ENCODE measurements at places on chromosomes 4 and X.

DNA sequence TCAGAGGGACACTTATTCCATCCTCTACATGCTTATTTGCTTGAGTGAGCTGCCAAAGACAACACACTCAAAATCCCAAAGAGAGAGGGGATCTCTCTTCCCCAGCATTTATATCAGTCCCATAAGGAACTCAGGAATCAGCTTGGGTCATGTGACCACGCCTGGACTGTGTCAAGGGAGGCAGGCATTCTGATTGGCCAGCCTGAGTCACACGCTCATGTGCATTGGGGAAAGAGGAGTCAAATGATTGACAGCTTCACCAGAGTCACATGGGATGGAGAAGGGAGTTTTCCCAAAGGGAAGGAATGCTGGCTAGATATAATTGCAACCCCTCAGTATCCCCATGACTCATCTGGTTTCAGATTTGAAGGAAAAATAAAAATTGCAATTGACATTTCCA is 49.0 kb downstream of the RWDD4 start:
- DNase-seq: no peak

DNA sequence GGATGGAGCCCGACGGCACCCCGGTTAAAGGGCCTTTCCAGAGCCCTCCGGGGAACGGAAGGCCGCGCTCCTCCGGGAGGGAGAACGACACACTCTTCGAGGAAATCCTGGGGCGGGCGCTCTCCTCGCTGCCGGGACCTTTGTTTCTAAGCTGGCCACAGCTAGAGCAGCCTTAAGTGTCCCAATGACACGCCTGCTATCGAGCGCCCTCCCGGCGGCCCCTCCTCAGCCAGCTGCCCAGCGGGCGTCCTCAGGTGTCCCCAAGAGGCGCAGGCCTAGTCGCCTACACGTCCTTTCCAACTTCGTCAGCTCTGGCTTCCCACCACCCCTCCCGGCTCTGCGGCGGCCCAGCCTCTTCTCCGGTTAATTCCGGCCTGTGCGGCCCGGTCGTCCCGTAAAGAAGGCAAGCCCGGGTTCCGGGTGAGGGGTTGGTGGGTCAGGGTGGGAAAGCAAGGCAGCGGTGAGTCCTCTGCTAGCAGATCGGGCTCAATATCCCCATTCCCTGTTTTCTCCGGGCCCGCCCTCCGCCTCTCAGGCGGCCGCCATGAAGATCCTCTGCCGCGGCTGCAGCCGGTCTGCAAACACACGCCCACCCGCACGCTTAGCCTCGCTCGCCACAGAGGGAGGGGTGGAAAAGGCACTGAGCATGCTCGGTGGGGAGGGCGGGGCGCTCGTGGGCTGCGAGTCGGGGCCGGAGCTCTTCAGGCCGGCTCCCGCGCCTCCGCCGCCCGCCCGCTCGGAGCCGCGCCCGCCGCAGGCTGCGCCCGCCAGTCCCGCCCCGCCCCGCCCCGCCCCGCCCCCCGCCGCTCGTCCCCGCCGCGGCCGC is at the start of gene RAP1GDS1:
TSS of gene RAP1GDS1 (plus strand) at position 806 of the 826 bp plus-strand sequence. CDS start 182 bp downstream, outside the sequence.
- DNase-seq: peak; percentile 83

DNA sequence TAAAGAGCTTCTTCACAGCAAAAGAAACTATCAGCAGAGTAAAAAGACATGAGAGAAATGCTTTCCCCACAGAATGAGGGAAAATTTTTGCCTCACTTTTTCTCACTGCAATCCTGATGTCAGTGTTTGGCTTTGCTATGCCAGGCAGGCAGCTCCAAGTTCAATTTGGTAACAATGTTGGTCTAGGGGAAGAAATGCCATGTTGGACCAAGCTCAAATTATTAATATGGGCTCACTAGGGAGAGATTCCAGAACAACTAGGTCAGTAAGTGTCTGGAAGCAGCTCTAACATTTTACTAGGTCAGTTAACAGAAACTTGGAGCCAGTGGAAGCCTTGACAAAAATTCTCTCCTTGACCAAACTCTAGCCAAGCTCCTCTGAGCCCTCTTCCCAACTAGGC is 95.4 kb downstream of the NAF1 start:
- DNase-seq: no peak

- DNase-seq: no peak
Observed at GRCh38 chr4:40785727-40786126, 36.0 kb downstream of the NSUN7 start.

- DNase-seq: no peak
Observed at GRCh38 chr4:32574803-32575202, 1854.6 kb downstream of the PCDH7 start.

GRCh38 chrX:30668581-30668980 is 15.4 kb downstream of the GK start:
- DNase-seq: no peak

DNA sequence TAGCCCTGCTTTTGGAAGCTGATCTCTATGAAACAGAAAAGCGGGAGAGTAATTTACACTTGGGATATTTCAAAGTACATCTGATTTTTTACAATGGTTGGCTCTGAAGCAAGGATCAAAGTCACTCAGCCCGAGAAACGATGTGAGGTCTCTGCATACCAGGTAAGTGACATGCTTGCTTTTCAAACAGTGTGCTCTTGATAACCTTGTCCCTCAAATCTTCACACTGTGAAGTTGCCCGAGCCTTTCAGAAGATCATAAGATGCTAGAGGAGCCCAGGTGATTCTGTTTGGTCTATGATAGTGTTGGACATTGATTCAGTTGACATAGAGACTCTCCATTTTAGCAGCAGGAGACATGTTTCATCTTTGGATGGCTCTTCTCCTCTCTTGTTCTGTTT is 47.1 kb upstream of the KLHL34 start:
- DNase-seq: no peak

GRCh38 chrX:150693725-150694574 is 754 bp downstream of the MTMR1 start:
- DNase-seq: no peak

DNA sequence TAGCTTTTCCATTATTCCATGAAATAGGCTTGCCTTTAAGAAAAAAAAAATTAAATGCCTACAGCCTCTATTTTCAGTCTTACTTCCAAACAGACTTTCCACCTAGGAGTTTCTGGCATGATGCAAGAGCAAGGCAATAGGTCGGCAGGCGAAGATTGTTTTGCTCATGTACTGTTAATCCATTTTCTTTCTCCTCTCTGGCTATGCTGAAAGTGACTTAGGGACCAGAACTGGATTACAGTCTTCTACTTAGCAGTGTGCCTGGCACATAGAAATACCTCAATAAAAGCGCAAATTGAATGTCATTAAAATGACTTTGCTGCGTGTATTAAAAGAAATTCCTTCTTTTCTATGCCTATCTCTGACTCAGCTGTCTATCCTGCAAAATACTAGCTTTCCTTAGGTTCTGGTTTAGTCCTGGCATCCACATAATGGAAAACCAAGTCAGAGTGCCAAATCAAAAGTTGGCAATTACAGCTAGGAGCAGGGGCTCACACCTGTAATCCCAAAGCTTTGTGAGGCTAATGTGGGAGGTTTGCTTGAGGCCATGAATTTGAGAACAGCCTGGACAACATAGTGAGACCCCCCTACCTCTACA is 51.9 kb downstream of the CC2D2A start:
- no peak for DNase-seq

GRCh38 chr4:26589705-26590104 is 5.8 kb downstream of the TBC1D19 start:
- no peak for DNase-seq

DNA sequence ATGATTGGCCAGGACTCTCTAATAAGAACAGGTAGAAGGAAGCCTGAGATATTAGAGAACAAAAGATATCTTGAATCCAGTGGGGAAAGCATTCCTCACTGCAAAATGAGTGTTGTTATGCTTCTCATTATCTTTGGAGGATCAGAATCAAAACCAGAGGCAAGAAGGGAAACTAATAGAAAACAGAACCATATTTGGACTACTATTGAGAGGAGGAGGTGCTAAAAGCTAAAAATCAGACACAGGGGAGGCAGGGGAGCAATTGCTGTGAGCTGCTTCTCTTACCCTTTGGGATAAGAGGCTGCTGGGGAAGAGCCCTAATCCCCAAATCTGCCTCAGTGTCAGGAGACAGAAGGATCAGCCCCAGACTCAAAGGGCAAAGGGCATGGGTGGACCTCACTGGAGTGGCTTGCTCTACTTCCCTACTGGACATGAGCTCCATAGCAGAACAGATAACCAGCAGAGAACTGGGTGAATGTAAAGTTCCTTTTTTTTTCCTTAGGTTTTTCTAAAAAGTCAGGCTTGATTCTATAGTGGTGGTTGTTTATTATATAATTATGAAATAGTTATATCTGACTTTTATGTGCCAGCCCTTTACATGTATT is 60.1 kb downstream of the SEPTIN11 start:
- no peak for DNase-seq

- no peak for DNase-seq
Observed at GRCh38 chr4:152225680-152226079, 310.2 kb downstream of the FBXW7 start.

- no peak for DNase-seq
Observed at GRCh38 chr4:3773552-3774001, 7.4 kb downstream of the ADRA2C start.

DNA sequence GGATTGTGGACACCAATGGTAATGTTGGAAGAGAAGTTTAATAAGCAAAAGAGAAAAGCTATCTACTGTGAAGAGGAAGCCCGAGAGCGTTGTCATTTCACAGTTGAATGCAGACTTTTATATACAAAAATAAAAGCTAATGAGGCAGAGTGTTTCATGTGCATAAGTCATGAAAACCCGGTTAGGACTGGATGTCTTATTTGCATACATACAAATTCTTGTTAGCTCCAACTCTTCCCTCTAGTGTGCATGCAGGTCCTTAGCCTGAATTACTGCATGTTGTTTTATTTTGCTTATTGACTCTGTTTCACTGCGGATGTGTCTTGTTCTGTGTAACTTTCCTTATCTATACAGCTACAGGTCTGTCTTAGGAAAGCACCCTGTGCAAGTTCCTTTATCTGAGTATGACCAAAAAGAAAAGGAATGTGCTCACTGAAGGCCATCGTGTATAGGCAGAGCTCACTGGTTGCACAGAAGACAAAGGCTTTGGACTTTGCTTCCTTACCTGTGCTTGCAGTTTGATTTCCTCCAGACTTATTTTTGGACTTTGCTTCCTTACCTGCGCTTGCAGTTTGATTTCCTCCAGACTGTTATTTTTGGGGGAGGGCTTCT is 25.1 kb upstream of the UGT2B11 start:
- no peak for DNase-seq

GRCh38 chrX:54695816-54696487 is 102.1 kb downstream of the ITIH6 start:
- peak; percentile 27 for DNase-seq

GRCh38 chr4:102774254-102774653 is 13.5 kb upstream of the MANBA start:
- DNase-seq: no peak
